ENCODE measurements at places on chromosomes 12 and 14. TPM values are rescaled to one million over a fixed set of nuclear protein-coding genes. Genes with fewer than 3 reads are reported as not detected.

The LIN52 gene
- total RNA-seq: 11.5 TPM

The GDF3 gene
- total RNA-seq: not detected

The OR10G2 gene
- not detected for total RNA-seq

The DNAI7 gene
- total RNA-seq: 0.28 TPM

The STYK1 gene
- 1.1 TPM for total RNA-seq

The LRRIQ1 gene
- 0.28 TPM for total RNA-seq

The RFX4 gene
- not detected for total RNA-seq

The KRT82 gene
- total RNA-seq: not detected

The VRTN gene
- not detected for total RNA-seq

The CLEC4C gene
- total RNA-seq: not detected

The NEUROD4 gene
- not detected for total RNA-seq

The AMIGO2 gene
- 31.7 TPM for total RNA-seq

The DPF3 gene
- total RNA-seq: 32.8 TPM

The P2RX2 gene
- not detected for total RNA-seq

The OR10P1 gene
- not detected for total RNA-seq

Data from IMR-90 (cell line).